ENCODE measurements at places on chromosomes 7 and 10.

GRCh38 chr7:94050046-94050445, 45.9 kb upstream of the BET1 start:
- DNase-seq = no peak

- no peak for DNase-seq
Observed at GRCh38 chr7:29343399-29343798, 148.8 kb downstream of the CHN2 start.

- DNase-seq = no peak
Observed at GRCh38 chr10:100307684-100308083, 21.2 kb upstream of the BLOC1S2 start.

DNA sequence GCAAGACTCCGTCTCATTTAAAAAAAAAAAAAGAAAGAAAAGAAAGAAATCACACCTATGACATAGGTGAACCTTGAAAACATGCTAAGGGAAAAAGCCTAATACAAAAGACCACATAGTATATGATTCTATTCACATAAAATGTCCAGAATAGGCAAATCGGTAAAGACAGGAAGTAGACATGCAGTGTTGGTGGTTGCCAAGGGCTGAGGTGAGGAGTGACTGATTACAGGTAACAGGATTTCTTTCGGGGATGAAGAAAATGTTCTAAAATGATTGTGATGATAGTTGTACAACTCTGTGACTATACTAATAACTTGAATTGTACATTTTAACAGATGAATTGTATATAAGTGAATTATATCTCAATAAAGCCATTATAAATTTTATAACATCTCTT, 3.3 kb downstream of the XPNPEP1 start:
- no peak for DNase-seq

DNA sequence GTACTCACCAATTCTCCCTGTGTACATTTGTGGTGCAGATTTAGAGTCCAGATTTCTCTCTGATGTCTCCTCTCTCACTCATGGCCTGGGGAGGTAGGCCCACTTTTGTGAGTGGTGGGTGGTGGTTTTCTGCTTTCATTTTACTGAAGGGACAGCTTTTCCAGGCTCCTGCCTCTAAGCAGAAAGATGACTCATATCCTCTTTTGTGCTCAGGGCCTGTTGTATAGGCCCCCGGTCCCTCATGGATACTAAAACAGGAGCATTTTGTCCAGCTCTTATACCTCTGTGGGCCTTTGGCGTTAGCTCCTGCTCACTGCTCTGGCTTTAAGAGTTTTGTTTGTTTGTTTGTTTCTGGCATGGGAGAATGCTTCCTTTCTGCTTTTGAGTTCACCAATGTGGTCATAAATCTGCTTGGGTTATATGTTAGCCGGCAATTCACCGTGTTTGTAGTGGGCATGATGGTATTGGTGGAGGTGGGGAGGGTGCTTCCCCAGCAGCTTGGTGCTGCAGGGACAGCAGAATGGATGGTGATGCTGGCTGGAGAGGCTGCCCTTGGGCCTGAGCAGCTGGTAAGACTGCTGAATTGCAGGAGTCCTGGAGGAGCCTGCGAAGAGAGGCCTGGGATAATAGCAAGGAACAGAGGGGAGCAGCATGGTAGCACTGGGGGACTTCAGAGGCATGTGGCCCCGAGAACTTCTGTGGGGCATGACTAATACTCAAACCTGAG, 468.7 kb downstream of the RPS24 start:
- DNase-seq = no peak

GRCh38 chr10:58052772-58053171, 214.9 kb downstream of the IPMK start:
- no peak for DNase-seq

GRCh38 chr10:31090894-31091607, 59.4 kb upstream of the ZNF438 start:
- DNase-seq = no peak

DNA sequence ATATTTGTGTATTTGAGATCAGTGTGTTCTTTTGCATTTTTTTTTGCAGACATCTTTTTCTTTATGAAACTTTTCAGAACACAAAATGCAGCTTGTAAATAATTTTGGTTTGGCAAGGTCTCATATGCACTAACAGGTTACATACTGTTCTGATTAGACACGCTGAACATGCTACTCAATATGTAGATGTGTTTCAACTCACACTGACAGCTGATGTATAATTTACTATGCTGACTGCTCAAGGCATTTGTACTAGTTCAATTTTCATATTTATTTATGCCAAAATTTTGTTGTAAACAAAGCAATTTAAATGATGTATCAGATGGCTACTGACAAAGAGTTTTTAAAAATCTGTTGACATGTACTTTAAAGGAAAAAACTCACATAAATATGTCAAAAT, 123.8 kb downstream of the TFEC start:
- no peak for DNase-seq

DNA sequence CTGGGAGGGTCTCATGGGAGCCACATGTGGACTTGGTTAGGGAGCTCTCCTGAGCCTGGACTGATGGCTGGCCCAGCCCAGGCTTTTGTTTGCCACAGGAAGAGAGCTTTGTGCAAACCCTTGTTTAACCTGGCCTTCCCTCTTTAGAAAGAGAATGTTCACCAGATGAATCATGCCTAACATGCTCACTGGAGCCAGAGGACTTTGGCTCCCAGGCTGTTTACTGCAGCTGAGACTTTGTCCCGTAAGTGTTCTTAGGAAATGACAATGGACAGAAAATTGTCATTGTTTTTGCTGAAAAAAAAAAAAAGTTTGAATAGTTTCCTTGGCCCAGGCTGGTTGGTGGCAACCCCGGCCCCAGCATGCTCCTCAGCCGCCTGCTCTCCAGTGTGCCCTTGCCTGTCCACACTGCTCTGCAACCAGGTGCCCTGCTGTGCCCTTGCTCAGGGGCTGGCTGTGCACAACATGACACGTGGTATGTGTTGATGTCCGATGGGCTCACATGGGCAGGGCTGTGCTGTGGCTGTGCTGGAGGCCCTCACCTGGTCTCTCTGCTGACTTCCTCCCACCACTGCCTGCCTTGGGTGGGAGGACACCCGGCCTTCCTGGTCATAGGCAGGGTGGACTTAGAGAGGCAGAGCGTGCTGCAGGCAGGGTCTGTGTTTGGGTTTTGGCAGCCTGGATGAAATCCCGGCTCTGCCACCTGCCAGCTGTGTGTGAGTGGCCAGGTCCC, 215.3 kb upstream of the ZNF32 start:
- no peak for DNase-seq

- no peak for DNase-seq
Observed at GRCh38 chr10:110310741-110311140, 6.0 kb upstream of the SMNDC1 start.

GRCh38 chr10:112631501-112632400, 184.7 kb downstream of the VTI1A start:
- DNase-seq = no peak

GRCh38 chr10:113169111-113169510, 219.1 kb downstream of the TCF7L2 start:
- no peak for DNase-seq

DNA sequence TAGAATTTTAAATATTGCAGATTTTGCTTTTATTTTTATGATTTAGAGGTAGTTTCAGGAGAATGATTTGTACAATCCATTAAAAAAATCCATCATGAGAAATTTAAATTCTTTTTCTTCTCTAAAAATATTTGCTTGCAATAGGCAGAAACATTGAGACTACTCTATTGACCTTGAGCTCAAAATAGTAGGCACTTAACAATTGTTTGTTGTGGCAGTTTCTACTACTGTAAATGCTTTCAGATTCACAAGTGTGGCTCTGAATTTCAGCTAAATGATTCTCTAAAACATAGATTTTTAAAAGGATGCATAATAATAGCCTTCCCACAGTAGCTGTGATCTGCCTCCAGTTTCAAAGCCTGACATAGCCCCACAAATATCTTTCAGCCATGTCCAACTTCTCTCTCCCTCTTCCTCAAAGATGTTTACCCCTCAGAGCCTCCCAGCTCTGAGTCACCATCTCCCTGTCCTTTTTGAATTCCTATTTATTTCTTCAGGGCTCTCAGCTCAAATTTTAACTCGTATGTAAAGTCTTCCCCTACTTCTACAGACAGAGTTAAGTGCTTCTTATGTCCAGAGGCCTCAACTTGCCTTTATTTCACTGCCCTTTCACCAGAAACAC, 160.5 kb downstream of the AOAH start:
- DNase-seq = no peak

DNA sequence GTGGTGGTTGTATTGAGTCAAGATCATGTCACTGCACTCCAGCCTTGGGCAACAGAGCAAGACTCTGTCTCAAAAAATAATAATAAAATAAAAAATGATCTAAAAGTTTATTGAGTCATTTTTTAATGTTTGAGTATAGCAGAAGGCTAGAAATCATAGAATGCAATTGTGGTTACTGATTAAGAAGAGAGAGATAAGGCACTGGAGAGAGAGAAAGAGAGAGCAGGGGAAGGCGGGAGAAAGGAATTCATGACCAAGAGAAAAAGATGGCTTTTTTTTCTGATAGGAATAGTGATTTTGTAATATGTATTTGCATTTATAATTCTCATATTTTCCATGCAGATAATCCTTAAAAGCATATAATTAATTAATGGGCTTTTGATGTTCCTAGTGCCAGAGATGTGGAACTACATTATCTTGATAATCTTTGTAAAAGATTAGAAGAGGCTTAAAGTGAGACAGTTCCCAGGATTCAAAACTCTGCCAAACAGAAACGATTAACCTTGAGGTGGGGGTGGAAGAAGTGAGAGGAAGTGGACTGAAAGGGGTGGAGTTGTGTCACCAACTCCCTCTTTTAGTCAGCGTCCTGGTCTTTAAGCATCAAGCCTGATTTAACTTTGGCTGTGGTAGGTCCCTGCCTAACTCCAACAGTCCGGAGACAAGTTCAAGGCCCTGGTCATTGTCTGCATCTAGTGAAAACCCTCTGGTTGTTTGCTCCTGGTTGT, 76.2 kb downstream of the CHN2 start:
- no peak for DNase-seq

DNA sequence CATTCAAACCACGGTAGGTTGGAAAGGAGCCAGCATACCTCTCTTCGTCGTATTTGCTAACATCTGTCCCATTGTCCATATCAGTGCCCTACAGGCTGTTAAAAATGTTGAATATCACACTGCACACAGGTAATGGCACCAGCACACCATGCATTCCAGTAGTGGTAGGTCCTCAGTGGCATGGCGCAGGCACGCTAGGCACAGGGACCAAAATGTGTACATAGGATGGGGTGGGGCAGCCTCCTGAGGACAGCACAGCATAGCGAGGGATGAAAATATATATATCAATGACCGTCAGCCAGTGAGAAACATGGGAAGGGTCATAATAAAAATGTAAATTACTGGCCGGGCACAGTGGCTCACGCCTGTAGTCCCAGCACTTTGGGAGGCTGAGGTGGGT, 99.9 kb upstream of the CTBP2 start:
- DNase-seq = no peak

DNA sequence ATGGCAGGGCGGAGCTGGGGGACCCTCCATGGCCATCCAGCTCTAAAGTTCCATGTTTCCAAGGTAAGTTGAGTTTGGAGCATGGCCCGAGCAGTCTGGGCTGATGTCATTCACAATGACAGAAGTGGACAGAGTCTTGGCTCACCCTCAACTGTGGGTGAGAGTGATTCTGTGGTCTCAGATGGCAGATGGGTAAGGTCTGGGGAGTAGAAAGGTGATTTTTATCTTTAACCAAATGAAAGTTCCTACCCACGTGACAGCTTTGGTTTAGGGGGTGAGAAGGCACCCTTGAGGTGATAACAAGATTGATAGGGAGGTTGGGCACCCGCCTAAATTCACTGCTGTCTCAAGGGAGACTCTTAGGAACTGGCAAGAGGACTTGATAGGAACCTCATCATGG, 57.6 kb upstream of the PDZD8 start:
- DNase-seq = no peak

Measured in activated CD8-positive, alpha-beta memory T cell treated with anti-CD3 and anti-CD28 coated beads for 1 hour (primary cell).